DMS79 (cell line): ENCODE measurements at places on chromosomes 11 and 22.
A peak's percentile ranks its signal among the peaks of the same experiment; 100 is the strongest.

DNA sequence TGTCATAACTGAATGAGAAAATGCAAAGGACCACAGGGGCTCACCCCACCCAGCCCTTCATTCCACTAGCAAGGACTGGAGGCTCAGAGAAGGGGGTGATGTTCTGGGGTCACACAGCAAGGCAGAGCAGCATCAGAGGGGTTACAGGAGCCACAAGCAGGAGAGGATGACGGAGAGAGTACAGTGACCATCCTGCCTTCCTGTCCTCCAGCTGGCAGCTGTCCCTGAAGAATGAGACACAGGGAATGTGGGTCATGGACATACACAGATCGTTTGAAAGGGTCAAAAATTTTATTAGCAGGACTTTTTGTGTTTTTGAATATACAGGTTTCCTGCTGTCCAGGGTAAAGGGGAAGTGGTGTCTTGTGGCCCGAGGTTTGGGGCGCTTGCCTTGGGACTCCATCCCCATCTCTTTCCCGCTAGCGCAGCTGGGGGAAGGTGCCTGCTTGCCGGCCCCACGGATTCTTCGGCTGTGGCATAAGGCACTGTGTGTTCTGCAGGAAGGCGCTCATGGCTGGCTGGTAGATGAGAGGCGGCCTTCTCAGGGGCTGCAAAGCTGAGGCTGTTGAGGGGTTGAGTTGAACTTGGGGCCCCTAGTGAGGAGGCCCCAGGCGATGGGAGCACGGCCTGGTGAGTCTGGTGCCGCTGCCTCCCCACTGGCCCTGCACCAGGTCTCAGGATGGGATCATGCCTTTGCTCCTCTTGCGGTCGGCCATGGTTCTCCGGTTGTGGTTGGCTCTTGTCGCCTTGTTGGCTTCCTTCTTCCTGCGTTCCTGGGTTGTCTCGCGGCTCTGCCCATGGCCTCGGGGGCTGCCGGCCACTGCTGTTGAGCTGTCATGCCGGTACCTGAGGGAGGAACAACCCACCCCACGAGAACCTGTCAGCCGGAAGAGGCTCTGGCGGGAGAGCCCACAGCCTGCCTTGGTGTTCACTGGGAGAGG is 21.4 kb downstream of the UQCR10 start:
- DNase-seq: no peak

DNA sequence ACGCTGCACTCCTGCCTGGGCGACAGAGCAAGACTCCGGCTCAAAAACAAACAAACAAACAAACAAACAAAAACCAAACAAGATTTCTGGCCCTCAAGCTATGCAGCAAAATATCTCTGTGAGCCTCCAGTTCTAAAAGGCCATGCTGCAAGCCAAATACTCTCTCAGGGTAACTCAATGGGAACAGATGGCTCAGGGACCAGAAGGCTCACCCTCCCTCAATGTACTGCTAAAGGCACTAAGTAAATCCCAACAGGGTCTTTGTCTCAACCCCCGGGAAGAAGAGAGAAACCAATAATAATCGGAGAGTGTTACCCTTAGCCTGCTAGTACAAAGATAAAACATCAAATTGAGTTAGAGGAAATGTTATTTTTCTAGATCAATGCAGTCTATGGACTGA is 119.7 kb upstream of the ZC3H12C start:
- DNase-seq: no peak

GRCh38 chr11:69155302-69156234 is at the start of gene SMIM38:
Gene SMIM38, plus strand, starts transcription at chr11:69155935. Its CDS starts 1,912 bp downstream, at chr11:69157847.
- no peak for DNase-seq

DNA sequence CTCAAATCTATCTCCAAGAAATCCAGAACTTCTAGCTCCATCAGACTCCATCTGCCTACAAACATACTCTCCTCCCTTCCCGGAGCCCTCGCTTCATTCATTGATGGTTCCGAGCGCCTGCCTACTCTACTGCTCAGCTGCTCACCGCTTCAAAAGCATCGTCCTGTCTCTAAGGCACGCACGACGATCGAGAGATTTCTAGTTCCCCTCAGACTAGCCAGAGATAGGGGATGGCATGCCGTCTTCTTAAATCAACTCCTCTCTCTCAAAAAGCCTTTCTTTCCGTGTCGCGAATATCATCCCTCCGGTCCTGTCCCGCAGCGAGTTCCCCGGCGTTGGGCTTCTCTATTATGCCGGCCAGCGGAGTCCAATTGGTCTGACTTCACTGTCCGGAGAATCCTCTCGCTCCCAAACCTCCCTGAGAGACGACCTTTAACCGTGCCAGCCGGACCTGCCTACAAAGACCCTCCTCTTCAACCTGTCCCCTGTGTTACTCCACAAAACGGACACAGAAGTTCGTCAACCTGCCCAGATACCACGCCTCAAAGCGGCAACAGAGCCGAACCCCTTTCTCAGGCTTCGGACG is 592 bp downstream of the EEF1G start:
- no peak for DNase-seq

- no peak for DNase-seq
Observed at GRCh38 chr11:29119116-29119515, 897.7 kb downstream of the KCNA4 start.

DNA sequence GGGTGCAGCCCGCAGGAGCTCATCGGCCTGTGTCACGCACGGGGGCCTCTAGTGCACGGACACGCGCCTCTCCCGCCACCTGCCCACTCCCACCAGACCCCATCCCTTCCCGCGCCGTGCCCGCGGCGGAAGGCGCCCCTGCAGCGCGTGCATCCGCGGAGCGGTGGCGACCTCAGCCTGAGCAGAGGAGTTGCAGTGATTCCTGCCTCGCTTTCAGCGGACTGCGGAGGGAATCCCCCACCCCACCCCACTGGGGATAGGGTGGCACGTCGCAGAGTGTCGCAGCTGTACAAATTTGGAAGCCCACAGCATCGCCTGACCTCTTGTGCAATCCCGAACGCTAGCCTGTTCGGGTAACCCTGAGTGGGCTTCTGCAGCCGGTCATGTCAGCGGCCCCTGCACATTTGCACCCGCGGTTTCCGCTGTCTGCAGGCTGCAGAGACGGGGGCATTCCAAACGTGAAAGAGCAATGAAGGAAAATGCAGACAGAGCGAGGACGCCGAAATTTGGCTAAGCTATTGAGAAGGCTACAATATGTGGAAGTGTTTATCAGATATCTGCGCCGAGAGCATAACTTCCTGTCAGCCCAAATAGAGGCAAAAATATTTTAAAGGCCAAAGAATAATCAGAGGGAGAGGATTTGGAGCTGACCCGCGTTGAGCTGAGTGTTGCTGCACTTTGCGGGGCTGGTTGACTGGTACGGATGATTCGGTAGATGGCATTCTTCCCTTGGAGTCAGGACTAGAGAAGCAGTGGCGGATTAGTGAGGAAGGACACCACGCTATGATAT is 617 bp upstream of the ARHGAP20 start:
- DNase-seq: peak; percentile 82

- DNase-seq: no peak
Observed at GRCh38 chr11:119684361-119685110, 44.5 kb downstream of the NECTIN1 start.

DNA sequence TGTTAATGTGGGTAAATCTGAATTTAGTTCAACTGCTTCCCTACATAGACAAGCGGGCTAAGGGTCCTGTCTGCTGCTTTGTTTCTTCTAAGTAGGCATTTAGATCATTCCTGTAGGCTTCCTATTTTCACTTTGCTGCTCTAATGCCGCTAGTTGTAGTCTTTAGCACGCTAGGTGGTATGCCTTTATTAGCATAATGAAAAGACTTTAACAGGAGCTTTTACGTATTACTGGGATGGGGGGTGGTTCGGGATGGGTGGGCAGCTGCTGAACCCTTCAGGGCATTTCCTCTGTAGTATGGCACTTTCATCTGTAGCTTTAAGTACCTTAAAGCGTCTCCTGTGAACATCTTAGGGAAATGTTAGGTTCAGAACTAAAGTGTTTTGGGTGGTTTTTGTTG is 85.3 kb downstream of the GGT1 start:
- no peak for DNase-seq

- no peak for DNase-seq
Observed at GRCh38 chr22:38441620-38442287, 13.2 kb downstream of the KCNJ4 start.

DNA sequence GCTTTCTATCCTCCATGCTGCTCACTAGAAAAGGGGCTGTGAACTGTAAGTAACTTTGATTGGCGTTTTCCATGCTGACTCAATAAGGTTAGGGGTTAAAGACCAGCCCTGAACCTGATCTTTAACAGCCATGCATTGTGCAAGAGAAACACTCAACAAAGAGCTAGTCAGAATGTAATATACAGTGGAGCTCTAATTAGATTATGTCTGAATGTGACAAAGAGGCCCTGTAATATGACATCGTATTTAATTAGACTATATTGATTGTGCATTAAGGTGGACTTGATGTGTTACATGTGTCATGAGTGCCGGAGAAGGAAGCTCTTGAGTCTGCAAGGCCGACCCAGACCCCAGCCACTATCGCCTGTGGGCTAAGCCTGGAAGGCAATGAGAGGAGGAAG is 70.5 kb downstream of the PKNOX2 start:
- no peak for DNase-seq
